ENCODE measurements at places on chromosomes 5 and 9.

GRCh38 chr5:79074641-79075040 lies 5.1 kb downstream of the BHMT2 start:
- DNase-seq = no peak

DNA sequence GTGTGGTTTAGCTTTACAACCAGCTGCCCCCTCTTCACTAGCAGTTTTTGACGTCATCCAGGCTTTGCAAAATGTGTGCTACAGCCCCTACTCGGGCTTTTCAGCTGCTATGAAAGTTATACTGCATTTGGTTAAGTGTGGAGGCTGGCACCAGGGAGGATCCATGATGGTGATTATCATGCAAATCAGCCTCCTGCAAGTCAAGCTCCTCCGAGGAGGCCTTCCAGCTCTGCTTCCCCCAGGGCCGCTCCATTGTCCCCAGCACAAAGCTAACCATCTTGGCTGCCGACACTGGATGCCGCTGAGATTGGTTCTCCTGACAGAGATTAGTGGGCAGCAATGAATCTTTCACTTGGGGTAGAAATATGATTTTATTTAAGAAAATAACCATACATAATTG lies 159.6 kb downstream of the NR2F1-AS1 start:
- no peak for DNase-seq

DNA sequence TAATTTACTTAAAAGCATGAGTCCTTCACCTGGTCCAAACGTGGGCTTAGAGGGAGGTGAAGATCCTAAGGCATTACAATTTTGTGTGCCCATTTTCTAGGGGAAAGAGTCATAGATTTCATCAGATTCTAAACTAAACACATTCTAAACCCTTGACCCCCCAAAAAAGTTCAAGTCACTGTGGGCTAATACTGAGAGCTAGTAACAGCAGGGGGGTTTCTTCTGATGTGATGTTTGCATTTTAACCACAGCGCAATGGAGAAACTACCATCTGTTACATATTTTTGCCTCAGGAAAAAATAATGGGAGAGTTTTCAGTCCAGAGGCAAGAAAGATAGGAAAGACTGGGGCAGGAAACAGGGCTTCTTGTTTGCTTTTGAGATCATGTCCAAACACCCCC lies 110.8 kb upstream of the SLC1A3 start:
- DNase-seq = no peak

DNA sequence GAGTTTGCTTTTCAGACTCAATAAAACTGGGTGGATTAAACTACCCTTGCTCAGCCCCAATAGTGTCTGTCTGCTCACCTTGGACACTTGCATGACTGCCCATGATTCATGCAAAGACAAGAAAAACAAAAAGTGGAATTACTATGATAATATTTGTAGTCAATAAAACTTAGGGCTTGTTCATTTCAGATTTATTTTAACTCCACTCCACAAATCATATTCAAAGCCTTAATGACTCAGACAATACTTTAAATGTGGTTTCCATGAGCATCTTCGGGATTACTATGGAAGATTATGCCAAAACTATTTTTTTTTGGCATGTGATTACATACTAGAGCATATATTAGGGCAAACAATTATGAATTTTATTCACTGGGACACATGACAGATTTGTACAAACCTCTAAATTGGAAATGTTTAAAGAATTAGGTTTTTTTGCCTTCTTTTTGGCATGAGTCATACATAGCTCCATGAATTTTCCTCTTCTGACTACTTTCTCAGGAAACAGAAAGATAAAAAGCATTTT lies 468.9 kb downstream of the ACTL7B start:
- no peak for DNase-seq

DNA sequence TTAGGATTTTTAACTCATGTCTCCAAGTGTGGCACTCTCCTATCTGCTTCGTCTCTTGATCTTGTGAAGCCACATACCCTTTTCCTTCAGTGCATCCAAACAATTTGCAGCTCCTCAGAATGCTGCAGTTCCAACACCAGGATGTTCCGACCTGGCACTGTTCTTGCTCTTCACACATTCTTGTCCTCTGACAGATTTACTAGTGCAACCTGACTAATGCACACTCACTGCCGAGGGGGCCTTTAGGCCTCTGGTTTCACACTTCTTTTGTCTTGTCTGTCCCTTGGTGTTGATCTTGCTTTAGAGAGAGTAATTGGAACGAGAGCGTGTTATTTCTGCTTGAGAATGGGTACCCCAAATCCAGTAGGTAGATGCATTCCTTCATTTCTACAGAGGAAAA lies 15.0 kb downstream of the ARHGAP26 start:
- DNase-seq = no peak

DNA sequence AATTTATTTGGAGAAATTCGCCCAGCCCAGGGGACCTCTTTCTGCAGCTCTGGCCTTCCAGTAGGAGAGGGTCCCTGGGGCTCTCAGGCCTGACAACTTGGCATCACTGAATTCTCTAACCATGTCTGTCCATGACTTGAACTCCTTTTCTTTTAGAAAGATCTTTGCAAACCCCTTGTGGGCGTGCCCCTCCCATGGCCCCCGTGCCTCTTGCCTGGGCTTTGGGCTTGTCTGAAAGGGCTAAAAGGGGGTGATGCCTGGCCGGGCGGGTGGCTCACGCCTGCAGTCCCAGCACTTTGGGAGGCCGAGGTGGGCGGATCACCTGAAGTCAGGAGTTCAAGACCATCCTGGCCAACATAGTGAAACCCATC lies 3.2 kb upstream of the SQSTM1 start:
- no peak for DNase-seq

- no peak for DNase-seq
These were observed 25.3 kb upstream of the ISOC1 start for GRCh38 chr5:129069292-129069691.

DNA sequence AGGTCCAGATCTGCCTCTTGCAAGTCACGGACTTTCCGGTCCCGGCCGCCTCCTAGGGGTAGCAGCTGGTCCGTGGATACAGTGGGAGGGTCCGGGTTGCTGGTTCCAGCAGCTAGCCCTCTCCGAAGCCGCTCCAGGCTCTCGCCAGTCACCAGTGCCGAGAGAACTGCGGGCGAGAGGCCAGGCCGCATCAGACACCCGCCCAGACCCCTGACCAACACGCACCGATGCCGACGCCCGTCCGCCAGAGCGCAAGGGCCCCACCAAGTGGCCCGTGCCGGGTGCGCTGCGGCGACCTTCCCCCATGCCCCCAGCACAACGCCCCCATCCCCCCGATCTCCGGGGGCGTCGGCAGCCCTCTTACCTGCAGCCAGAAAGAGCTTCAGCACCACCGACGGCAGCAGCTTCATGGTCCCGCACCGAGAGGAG lies 470 bp downstream of the HBEGF start:
- no peak for DNase-seq

DNA sequence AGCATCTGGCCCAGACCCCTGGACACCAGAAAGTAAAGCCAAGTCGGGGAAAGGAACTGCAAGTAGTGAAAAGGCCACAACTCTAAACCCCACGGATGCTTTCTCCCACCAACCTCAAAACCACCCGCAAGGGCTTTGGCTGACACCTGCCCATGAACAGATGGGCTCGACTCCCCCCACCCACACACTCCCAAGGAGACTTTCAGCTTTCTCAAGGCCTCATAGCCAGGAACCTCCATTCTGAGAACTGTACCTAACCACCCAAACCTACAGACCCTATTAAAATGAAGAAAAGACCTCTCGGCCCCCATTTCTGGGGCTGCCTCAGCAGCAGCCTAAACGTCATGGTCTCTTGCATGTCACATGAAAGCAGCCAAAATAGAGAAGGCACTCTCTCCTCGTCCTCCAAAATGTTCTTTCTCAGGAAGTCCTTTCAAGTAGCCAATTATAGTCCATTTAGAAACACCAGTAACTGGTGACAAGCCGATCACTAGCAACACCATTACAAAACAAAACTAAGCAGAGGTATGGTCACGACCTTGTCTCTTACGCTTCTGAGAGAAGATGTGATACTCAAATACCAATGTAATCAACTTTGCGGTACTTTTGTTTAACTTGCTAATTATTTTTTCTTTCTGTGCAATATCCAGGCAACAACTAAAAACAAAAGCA lies 2.9 kb downstream of the B4GALT1 start:
- no peak for DNase-seq

GRCh38 chr5:96909003-96909402 lies 26.9 kb upstream of the LNPEP start:
- no peak for DNase-seq

DNA sequence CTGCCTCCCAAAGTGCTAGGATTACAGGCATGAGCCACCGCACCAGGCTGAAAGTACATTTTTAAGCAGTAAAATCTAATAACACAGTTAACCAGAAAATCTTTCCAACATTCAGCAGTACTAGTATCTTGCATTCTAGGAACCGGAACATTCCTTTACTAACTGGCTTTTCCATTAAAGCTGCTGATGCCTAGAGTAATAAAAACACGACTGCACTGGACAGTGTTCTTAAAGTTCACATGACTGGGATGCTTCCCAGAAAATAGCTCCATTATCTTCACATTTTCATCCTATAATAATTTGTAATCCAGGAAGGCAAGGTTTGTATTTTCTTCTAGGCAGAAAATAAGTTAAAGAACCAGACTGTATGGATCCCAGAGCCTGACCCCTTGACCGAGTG lies 9.8 kb downstream of the PTPN3 start:
- DNase-seq = no peak

DNA sequence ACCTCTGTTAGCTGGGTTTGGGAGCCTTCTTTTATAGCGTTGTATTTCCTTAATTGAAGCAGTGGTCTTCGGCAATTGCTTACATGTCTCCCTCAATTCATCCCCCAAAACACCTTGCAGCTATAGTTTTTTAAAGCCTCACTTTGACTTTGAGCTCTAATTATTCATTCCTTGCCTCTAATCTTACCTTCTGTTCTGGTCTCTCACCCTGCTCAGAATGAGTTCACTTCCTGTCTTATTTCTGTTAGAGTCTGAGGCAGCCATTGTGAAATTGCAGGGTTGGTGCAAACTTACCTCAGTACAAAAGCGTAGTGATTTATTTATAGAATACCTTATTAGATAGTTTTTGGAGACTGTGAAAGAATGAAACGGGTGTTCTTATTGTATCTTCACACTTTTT lies 35.0 kb downstream of the AOPEP start:
- no peak for DNase-seq

- no peak for DNase-seq
These were observed 27.4 kb upstream of the MEGF9 start for GRCh38 chr9:120741701-120742100.

- DNase-seq = no peak
These were observed 581.8 kb upstream of the WWC1 start for GRCh38 chr5:167709625-167710024.

- no peak for DNase-seq
These were observed 7.3 kb downstream of the GPR21 start for GRCh38 chr9:123040801-123041200.

DNA sequence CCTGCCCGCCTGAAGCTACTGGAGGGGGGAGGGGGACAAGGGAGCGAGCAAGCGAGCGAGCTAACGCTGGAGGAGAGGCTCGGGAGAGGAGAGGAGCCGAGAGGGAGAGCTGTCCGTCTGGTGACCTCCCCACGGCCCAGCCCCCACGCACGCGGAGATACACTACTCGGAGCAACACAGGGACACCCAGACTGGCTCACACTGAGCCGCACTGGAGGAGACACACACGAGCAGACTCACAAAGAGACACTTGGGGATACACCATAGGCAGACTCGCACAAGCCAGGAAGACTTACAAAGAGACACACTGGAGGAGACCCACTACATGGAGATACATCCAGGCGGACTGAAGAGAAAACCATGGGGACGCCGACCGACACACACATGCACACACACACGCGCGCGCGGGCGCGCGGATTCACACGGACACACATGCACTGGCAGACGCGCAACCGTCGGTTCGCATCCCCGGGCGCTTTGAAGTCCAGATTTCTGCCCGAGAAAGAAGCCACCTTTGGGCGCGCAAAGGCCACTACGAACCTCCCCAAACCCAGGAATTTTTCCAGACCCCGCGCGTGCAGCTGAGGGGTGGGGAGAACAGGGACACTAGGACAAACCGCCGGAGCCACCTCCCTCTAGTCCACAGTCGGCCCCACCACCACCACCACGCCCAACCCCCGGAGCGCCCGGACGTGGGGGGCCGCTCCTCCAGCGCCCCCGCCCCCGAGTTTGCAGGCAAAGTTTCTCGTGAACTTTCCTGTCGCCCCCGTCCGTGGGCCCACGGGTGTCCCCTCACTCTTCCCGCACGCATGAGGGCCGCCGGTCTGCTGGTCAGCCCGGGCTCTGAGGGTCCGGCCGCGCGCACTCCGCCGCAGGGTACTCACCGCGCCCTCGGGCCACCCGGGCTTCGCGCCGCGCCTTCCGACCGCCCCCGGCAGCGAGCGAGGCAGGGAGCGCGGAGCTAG lies 571 bp downstream of the CNTFR start:
- DNase-seq = no peak

GRCh38 chr5:19547640-19548039 lies 440.4 kb downstream of the CDH18 start:
- no peak for DNase-seq

GRCh38 chr5:98066910-98067309 lies 706.6 kb upstream of the RGMB start:
- no peak for DNase-seq

DNA sequence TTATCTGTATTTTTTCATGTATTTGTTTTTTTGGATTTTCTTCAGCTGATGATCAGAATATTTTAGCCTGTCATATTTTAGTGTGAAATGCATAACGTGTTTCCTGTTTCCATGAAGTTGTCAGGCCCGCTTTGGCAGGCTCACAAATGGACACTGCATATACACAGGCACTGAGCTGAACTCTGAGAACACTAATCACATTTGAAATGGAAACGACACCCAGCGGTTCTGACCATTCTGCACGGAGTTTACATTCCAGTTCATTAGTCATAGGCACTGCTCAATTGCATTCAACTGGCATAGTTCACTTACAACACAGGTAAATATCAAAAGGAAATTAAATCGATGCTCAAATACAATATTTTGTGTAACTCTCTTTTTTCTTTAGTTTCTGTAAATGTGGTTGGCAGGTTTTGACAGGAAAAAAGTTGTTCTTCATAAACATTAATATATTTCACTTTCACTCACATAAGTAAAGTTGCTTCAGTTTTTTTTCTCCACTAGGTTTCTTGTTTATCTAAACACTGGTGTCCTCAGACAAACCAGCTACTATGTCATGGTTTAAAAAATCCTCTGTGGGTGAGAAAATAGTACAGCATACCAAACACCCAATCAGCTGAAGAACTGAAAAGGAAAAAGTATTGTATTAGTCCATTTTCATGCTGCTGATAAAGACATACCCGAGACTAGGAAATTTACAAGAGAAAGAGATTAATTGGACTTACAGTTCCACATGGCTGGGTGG lies 559.0 kb upstream of the DAP start:
- DNase-seq = no peak

Measured in stimulated activated CD8-positive, alpha-beta memory T cell treated with anti-CD3 and anti-CD28 coated beads, Interleukin-4, amount 100 ng/mL, for 4 hours (primary cell).